ENCODE measurements at places on chromosomes 12 and 14.

GRCh38 chr12:28216016-28216415 is 25.8 kb downstream of the CCDC91 start:
- no peak for DNase-seq

DNA sequence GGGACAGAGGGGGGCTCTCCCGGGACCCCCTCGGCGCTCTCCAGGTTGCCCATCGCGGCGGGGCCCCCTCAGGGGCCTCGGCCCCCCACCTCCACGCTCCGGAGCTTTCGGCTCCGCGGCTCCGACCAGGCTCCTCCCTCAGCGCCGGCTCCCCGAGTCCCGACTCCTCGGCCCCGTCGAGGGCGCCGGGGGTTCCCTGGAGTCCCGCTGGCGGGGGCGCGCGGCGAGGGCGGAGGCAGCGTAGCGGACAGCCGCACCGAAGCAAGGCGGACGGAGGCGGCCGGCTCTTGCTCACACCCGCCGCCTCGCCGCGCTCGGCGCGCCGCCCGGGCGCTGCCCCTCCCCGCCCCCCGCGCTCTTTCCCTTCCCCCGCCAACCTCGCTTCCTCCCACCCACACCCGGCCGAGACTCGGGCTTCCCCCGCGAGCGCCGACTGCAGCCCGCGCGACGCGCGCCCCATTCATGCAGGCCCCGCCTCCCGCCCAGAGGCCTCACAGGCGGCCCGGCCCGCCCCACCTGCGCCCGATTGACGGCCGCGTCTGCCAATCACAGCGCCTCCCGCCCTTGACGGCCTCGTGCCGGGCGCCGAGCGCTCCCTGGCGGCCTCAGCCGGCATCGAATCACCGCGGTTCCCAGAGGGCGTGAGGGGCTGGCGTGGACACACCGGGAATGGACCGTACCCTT is at the start of gene FMNL3:
Gene FMNL3 (minus strand): TSS at position 278 of the 684 bp plus-strand sequence. CDS start 225 bp downstream, at position 53.
- DNase-seq = peak; percentile 77

- no peak for DNase-seq
Observed at GRCh38 chr12:117494833-117495655, 133.6 kb upstream of the NOS1 start.

DNA sequence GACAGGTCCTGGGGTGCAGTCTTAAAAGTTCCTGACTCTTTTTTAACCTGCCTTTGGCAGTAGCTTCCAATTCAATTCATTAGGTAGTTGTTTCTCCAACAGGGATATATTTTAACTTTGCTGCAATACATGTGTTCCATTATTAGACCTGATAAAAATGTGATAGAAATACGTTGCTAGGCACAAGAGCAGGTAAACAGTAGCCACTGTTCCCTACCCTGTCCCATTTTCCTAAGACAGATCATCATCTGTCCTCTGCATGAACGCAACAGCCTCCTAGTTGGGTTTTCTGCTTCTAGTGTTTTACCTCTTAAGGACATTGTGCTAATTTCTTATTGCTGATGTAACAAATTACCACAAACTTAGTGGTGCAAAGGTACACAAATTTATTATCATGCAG is 156.8 kb downstream of the SNAPC1 start:
- no peak for DNase-seq

All from AG09309 (cell line).